ENCODE measurements at places on chromosomes 13 and 19. TPM values are rescaled to one million over a fixed set of nuclear protein-coding genes. Genes with fewer than 3 reads are reported as not detected.

The SIRT6 gene
- total RNA-seq: 9.2 TPM

The TMC4 gene
- total RNA-seq: 0.28 TPM

The RAB3A gene
- total RNA-seq: 3.1 TPM

The CYP2B6 gene
- not detected for total RNA-seq

The PEAK3 gene
- total RNA-seq: not detected

The FGF21 gene
- total RNA-seq: 0.14 TPM

The BORA gene
- total RNA-seq: 2.1 TPM

The CD33 gene
- not detected for total RNA-seq

The GPR4 gene
- total RNA-seq: not detected

The REEP6 gene
- 2.0 TPM for total RNA-seq

The TJP3 gene
- total RNA-seq: not detected

The KLF5 gene
- 0.37 TPM for total RNA-seq

The NDFIP2 gene
- 38.6 TPM for total RNA-seq

The MYH14 gene
- not detected for total RNA-seq

The TPRX2 gene
- not detected for total RNA-seq

The SBK3 gene
- total RNA-seq: 0.09 TPM

The SSC5D gene
- total RNA-seq: 5.4 TPM

The RFXAP gene
- total RNA-seq: 1.3 TPM

The ATP4A gene
- total RNA-seq: not detected

The FCAR gene
- total RNA-seq: not detected

The PSG11 gene
- not detected for total RNA-seq

The KDELR1 gene
- total RNA-seq: 54.3 TPM

The PABPC3 gene
- total RNA-seq: 0.09 TPM

The OR4F17 gene
- total RNA-seq: under 0.01 TPM

The SH2D3A gene
- total RNA-seq: 0.28 TPM

The ZGLP1 gene
- total RNA-seq: 0.28 TPM

The CA11 gene
- 0.43 TPM for total RNA-seq

The CEACAM20 gene
- total RNA-seq: not detected

The LRRC8E gene
- 6.3 TPM for total RNA-seq

The KLC3 gene
- total RNA-seq: under 0.01 TPM

The MBD3L3 gene
- not detected for total RNA-seq

The TEAD2 gene
- 15.9 TPM for total RNA-seq

The ICAM4 gene
- total RNA-seq: 1.5 TPM

The LPAR2 gene
- 0.71 TPM for total RNA-seq

The ATXN8OS gene
- total RNA-seq: not detected

The ZNF296 gene
- not detected for total RNA-seq

The IGSF23 gene
- total RNA-seq: not detected

The ICAM1 gene
- total RNA-seq: 13.2 TPM

The ZNF626 gene
- total RNA-seq: 14.9 TPM

The RASAL3 gene
- 0.09 TPM for total RNA-seq

The FFAR3 gene
- total RNA-seq: 0.14 TPM

The ZNF628 gene
- 1.3 TPM for total RNA-seq

The COL5A3 gene
- 2.1 TPM for total RNA-seq

The FREM2 gene
- total RNA-seq: under 0.01 TPM

The TPTE2 gene
- not detected for total RNA-seq

The CERS1 gene
- total RNA-seq: 0.85 TPM

The ZNF625 gene
- 12.5 TPM for total RNA-seq

The SIX5 gene
- 8.0 TPM for total RNA-seq

The BSPH1 gene
- total RNA-seq: not detected
